ENCODE measurements at places on chromosomes 6 and 20. TPM values are rescaled to one million over a fixed set of nuclear protein-coding genes. Genes with fewer than 3 reads are reported as not detected.

The SNX9 gene
- total RNA-seq: 28.7 TPM

The SIRPB2 gene
- total RNA-seq: 1.2 TPM

The PAQR8 gene
- 0.68 TPM for total RNA-seq

The CRISP3 gene
- total RNA-seq: not detected

The GRIK2 gene
- total RNA-seq: not detected

The RGS19 gene
- 2.1 TPM for total RNA-seq

The LY86 gene
- total RNA-seq: 0.44 TPM

The RAET1L gene
- not detected for total RNA-seq

The PIM1 gene
- 45.5 TPM for total RNA-seq

The SMOC2 gene
- total RNA-seq: 13.5 TPM

The BMP7 gene
- total RNA-seq: not detected

The SEMG1 gene
- total RNA-seq: not detected

The TRIM15 gene
- not detected for total RNA-seq

The BMP2 gene
- total RNA-seq: 0.75 TPM

The ZC3H12D gene
- 0.32 TPM for total RNA-seq

The LTB gene
- total RNA-seq: 0.69 TPM

- H3K27me3 ChIP-seq: no peaks in the 10 kb centered on the region
- peak overlapping the region; percentile 78 for H3K27ac ChIP-seq
- H3K4me1 ChIP-seq: peaks cover 37% of the 10 kb centered on the region
- DNase-seq: no peak
- H3K36me3 ChIP-seq: no peaks in the 10 kb centered on the region
- no peak overlapping the region for H3K4me3 ChIP-seq
Observed at GRCh38 chr6:108896111-108896661, 48.0 kb downstream of the ARMC2 start.

- no peaks in the 10 kb centered on the region for H3K36me3 ChIP-seq
- no peak overlapping the region for H3K4me3 ChIP-seq
- no peaks in the 10 kb centered on the region for H3K4me1 ChIP-seq
Observed at GRCh38 chr6:131924881-131925474, 26.2 kb downstream of the CCN2 start.

- no peaks in the 10 kb centered on the region for H3K36me3 ChIP-seq
- peaks cover 42% of the 10 kb centered on the region for H3K4me1 ChIP-seq
- DNase-seq: no peak
- H3K27ac ChIP-seq: peak overlapping the region; percentile 73
- no peak overlapping the region for H3K4me3 ChIP-seq
- no peaks in the 10 kb centered on the region for H3K27me3 ChIP-seq
Observed at GRCh38 chr6:90169374-90169773, 127.3 kb downstream of the BACH2 start.

DNA sequence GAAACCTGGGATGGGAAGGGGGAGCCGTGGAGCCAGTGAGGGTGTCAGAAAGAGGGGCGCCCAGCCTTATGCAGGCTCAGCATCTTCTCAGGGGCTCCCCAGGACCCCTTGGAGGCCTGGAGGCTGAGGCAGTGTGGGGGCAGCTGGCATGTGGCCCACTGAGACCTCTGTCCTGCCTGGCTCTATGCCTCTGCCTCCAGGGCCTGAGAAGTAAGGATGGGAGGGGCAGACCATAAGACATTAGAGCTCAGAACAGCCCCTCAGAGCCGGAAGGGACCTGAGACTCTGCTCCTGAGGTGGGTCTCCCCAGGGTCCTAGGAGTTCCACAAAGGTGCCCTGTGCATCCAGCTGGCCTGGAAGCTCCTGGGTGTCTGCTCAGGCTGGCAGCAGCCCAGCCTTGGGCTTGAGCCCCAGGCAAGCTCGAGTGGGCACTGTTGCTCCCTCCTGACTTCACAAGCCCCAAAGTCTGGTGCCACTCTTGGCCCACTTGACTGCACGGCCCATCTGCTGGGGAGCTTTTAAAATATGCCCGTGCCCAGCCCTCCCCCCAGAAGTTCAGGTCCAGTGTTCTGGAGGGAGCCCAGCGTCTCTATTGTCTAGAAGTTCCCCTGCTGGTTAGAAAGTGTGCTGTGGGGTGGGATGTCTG is 126.8 kb downstream of the GRM4 start:
- H3K27me3 ChIP-seq: no peaks in the 10 kb centered on the region
- H3K36me3 ChIP-seq: no peaks in the 10 kb centered on the region
- no peak overlapping the region for H3K27ac ChIP-seq
- no peak for DNase-seq
- no peak overlapping the region for H3K4me3 ChIP-seq

GRCh38 chr20:56929606-56930005 is 300.5 kb downstream of the TFAP2C start:
- no peak for DNase-seq
- no peak overlapping the region for H3K27ac ChIP-seq
- peaks cover 61% of the 10 kb centered on the region for H3K27me3 ChIP-seq
- no peaks in the 10 kb centered on the region for H3K4me1 ChIP-seq
- no peak overlapping the region for H3K4me3 ChIP-seq

DNA sequence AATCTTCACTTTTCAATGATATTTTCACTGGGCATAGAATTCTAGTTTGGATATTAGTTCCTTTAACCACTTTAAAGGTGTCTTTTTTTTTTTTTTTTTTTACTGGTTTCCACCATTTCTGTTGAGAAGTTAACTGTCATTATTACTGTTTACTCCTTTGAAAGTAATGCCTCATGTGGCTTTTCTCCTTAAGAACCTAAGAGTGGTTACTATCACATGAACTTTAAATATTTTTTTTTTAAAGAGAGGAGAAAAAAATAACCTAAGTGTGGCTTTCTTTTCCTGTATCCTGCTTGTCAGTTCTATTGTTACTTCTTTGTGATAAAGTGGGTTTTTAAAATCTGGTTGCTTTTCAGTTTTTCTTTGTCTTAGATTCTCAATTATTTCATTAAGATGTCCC is 229.5 kb downstream of the CDH26 start:
- H3K27ac ChIP-seq: no peak overlapping the region
- H3K36me3 ChIP-seq: no peaks in the 10 kb centered on the region
- H3K27me3 ChIP-seq: no peaks in the 10 kb centered on the region
- no peaks in the 10 kb centered on the region for H3K4me1 ChIP-seq

GRCh38 chr20:62679978-62680589 is 28.6 kb upstream of the NTSR1 start:
- no peaks in the 10 kb centered on the region for H3K4me1 ChIP-seq
- H3K27ac ChIP-seq: no peak overlapping the region
- H3K4me3 ChIP-seq: no peak overlapping the region

DNA sequence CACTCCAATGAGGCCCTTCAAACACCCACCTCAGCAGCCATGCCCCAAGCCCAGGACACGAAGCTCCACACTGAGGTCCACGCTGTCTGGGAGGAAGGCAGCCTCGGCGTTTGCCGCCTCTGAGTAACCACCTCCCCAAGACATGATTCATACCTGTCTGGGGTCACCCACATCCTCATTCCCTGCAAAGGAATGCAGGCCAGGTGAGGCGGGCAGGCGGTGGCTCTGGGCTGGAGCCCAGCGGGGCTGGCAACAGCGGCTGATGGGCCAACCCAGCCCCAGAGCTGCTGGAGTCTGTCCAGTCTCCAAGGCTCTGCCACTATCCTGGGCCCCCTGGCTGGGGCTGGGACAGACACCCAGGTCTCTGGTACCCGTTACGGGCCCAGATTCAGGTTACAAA is 14.8 kb downstream of the PMEPA1 start:
- peaks cover 23% of the 10 kb centered on the region for H3K4me1 ChIP-seq
- no peaks in the 10 kb centered on the region for H3K27me3 ChIP-seq
- no peak for DNase-seq
- H3K4me3 ChIP-seq: no peak overlapping the region
- H3K36me3 ChIP-seq: no peaks in the 10 kb centered on the region
- H3K27ac ChIP-seq: no peak overlapping the region

GRCh38 chr6:37298958-37299357 is 41.0 kb upstream of the TMEM217 start:
- no peak overlapping the region for H3K4me3 ChIP-seq
- H3K27me3 ChIP-seq: no peaks in the 10 kb centered on the region
- H3K4me1 ChIP-seq: no peaks in the 10 kb centered on the region
- no peak overlapping the region for H3K27ac ChIP-seq

DNA sequence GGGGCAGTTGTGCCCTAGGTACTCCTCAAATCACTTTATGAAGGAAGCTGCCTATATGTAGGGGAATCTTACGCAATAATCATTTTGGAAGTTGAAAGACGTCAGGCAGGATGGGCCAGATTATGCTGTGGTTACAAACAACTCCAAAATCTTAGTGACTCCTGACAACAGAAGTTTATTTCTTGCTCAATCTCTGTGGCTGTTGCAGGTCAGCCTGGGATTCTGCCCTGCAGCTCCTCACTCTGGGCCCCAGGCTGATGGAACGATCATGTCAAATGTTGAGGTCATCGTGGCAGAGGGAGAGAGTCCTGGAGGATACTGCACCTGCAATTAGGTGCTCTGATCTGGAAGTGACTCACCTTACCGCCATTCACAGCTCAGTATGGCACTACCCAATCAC is 88.4 kb downstream of the ZDHHC14 start:
- no peak overlapping the region for H3K27ac ChIP-seq
- no peak for DNase-seq
- H3K36me3 ChIP-seq: no peaks in the 10 kb centered on the region

GRCh38 chr6:37236921-37237320 is 20.7 kb upstream of the TBC1D22B start:
- no peaks in the 10 kb centered on the region for H3K36me3 ChIP-seq
- DNase-seq: no peak
- H3K4me1 ChIP-seq: peaks cover 21% of the 10 kb centered on the region
- H3K27me3 ChIP-seq: no peaks in the 10 kb centered on the region

DNA sequence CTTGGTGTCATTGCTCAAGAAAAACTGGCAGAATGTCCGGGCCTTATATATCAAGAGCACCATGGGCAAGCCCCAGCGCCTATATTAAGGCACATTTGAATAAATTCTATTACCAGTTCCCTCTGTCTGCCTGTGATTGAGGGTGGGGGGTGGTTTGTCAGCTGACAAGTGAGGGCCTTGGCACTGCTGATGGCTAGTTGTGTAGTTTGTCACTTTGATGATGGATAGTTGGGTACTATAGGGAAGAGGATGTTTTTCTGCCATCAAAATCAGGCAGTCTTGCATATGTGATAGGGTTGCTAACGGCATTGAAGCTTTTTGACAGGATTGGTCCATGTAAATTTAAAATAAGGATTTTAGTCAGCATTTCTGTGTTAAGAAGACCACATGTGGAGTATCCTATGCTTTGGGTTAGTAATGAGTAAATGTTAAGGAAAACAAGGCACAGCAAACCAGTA is 2.5 kb downstream of the RPL10A start:
- no peak for DNase-seq
- no peaks in the 10 kb centered on the region for H3K27me3 ChIP-seq
- H3K27ac ChIP-seq: peak overlapping the region; percentile 89
- peak overlapping the region; percentile 91 for H3K4me3 ChIP-seq

- H3K27me3 ChIP-seq: peaks cover 38% of the 10 kb centered on the region
- no peak for DNase-seq
- H3K4me3 ChIP-seq: no peak overlapping the region
Observed at GRCh38 chr20:63568986-63569949, 4.8 kb downstream of the HELZ2 start.

GRCh38 chr20:59121714-59122565 is 41.7 kb upstream of the ZNF831 start:
- DNase-seq: no peak
- no peaks in the 10 kb centered on the region for H3K36me3 ChIP-seq
- H3K4me3 ChIP-seq: no peak overlapping the region
- no peaks in the 10 kb centered on the region for H3K27me3 ChIP-seq
- H3K27ac ChIP-seq: no peak overlapping the region

GRCh38 chr6:68653074-68653705 is 18.1 kb downstream of the ADGRB3 start:
- H3K4me1 ChIP-seq: no peaks in the 10 kb centered on the region
- no peak overlapping the region for H3K27ac ChIP-seq
- H3K27me3 ChIP-seq: no peaks in the 10 kb centered on the region

DNA sequence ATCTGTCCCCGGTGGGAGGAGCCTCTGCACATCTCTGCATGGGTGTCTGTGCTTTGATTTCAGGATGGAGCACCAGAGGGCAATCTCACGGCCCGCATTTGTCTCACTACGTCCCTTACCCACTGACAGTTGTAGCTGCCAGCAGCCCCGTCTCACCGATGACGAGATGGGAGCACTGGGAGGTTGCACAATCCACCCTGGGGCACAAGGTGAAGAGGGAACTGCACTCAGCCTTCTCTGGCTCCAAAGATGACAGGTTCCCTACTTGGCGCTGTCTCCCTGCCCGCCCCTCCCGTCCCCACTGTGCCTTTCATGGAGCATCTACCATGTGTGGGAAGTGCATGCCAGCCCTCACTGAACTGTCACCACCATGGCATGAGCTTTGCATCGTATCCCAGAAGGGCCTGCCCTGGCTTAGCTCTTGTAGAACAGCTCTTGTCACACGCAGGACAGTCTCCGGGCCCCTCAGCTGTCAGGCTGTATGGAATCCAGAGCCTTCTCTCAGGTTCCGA is 99.9 kb upstream of the PMEPA1 start:
- peaks cover 12% of the 10 kb centered on the region for H3K4me1 ChIP-seq
- no peak overlapping the region for H3K27ac ChIP-seq
- H3K4me3 ChIP-seq: no peak overlapping the region
- no peaks in the 10 kb centered on the region for H3K36me3 ChIP-seq
- no peaks in the 10 kb centered on the region for H3K27me3 ChIP-seq
- DNase-seq: peak; percentile 35

GRCh38 chr20:17461941-17462340 is 69.2 kb downstream of the BFSP1 start:
- H3K4me1 ChIP-seq: no peaks in the 10 kb centered on the region
- H3K27ac ChIP-seq: no peak overlapping the region
- no peak overlapping the region for H3K4me3 ChIP-seq
- DNase-seq: no peak
- no peaks in the 10 kb centered on the region for H3K36me3 ChIP-seq

DNA sequence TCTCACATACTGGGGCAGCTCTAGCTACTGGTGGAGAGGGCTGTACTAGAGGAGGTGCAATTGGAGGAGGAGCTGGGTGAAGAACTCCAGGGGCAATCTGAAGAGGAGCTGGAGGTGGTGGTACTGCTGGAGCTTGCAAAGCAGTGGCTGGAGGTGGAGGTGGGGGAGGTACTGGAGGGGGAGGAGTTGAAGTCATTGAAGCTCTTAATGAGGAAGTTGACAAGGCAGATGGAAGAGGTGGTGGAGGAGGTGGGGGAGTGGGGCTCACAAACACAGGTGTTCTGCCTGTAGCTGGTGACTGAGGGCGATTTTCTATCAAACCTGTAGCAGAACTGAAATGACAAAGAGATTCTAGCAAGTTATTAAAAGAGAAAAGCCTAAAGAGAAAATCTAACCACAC is 77.6 kb downstream of the WASF1 start:
- H3K4me1 ChIP-seq: no peaks in the 10 kb centered on the region
- no peak overlapping the region for H3K4me3 ChIP-seq
- H3K27me3 ChIP-seq: no peaks in the 10 kb centered on the region
- H3K36me3 ChIP-seq: no peaks in the 10 kb centered on the region
- DNase-seq: no peak

DNA sequence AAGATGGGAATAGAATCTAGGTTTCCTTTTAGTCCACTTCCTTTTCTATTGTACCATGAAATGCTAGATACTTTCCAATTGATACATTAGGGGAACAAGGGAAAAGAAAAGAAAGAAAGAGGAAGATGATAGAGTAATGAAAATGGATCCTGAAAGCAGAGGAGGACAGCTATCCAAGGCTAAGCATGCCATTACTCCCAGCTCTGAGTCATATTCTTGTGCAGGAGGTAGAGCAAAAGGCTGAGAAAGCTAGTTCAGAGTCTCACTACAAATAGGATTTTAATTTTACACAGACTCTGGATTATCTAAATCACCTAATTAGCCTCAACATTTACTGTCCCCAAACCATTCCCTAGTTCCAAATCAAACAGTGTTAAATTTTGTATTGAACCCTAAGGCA is 23.6 kb downstream of the RWDD2A start:
- no peaks in the 10 kb centered on the region for H3K27me3 ChIP-seq
- H3K27ac ChIP-seq: no peak overlapping the region
- no peak for DNase-seq
- no peaks in the 10 kb centered on the region for H3K36me3 ChIP-seq
- no peak overlapping the region for H3K4me3 ChIP-seq
